ENCODE measurements at places on chromosomes 6 and 20.

GRCh38 chr6:27591699-27592480 lies 119.0 kb upstream of the ZNF184 start:
- DNase-seq: no peak

DNA sequence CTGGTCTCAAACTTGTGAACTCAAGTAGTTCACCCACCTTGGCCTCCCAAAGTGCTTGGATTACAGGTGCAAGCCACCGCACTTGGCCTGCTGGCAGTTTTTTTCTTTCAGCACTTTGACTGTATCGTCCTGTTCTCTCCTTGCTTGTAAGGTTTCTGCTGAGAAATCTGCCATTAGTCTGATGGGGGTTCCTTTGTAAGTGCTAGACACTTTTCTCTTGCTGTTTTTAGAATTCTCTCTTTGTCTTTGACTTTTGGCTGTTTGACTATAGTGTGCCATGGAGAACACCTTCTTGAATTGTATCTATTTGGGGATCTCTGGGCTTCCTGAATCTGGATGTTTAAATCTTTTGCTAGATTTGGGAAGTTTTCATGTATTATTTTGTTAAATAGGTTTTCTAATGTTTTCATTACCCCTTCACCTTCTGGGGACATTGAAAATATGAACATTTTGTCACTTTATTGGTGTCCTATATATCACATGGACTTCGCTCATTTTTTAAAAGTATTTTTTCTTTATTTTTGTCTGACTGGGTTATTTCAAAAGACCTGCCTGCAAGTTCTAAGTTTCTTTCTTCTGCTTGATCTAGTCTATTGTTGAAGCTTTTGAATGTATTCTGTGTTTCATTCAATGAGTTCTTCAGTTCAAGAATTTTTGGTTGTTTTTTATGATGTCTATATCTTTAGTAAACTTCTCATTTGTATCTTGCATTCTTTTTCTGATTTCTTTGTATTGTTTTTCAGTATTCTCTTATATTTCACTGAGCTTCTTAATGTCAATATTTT lies 22.1 kb downstream of the GJA10 start:
- DNase-seq: no peak

DNA sequence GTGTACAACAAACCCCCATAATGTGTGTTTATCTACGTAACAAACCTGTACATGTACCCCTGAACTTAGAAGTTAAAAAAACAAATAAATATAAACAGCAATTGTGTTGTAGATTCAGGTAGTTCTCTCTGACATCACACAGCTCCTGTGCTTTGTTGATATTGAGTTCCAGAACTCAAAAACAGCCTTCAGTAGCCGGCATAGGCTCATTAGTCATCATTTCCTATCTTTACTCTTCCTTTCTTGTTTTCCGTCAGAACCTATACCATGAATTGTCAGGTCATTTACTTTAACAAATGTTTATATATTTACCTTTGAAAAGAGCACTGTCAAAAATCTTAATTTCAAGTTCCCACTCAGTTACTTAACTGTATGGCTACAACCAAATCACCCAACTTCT lies 88.8 kb downstream of the ADTRP start:
- no peak for DNase-seq

DNA sequence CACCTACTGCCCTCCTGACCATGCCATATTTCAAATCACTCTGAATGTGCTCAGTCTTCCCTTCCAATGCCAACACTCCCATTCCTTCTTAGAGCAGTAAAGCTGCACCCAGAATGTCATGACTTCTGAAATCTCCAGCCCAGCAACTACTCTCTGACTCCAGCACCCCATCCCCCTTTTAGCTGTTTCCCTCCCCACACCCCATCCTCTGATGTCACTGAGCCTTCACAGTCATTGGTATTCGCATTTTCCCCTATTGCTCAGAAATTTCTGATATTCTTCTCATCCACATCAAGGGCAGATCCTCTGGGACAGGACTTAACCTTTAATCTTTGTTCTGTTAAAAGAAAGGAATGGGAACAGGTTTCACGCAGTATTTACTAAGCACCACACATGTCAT lies 67.1 kb upstream of the SLC4A11 start:
- no peak for DNase-seq

Data from NCI-H1694 (cell line).